Mammary epithelial cell (primary cell): ENCODE measurements at places on chromosomes 7 and 10. TPM values are rescaled to one million over a fixed set of nuclear protein-coding genes. Genes with fewer than 3 reads are reported as not detected.

GRCh38 chr10:96850825-96851224 is 18.7 kb downstream of the LCOR start:
- peak; percentile 72 for DNase-seq

- DNase-seq = peak; percentile 12
These were observed 955.6 kb downstream of the GATA3 start for GRCh38 chr10:9010093-9010492.

Gene CALHM2
- 4.8 TPM for total RNA-seq

- DNase-seq = peak; percentile 93
These were observed 115.0 kb upstream of the AFAP1L2 start for GRCh38 chr10:114519306-114519669.

DNA sequence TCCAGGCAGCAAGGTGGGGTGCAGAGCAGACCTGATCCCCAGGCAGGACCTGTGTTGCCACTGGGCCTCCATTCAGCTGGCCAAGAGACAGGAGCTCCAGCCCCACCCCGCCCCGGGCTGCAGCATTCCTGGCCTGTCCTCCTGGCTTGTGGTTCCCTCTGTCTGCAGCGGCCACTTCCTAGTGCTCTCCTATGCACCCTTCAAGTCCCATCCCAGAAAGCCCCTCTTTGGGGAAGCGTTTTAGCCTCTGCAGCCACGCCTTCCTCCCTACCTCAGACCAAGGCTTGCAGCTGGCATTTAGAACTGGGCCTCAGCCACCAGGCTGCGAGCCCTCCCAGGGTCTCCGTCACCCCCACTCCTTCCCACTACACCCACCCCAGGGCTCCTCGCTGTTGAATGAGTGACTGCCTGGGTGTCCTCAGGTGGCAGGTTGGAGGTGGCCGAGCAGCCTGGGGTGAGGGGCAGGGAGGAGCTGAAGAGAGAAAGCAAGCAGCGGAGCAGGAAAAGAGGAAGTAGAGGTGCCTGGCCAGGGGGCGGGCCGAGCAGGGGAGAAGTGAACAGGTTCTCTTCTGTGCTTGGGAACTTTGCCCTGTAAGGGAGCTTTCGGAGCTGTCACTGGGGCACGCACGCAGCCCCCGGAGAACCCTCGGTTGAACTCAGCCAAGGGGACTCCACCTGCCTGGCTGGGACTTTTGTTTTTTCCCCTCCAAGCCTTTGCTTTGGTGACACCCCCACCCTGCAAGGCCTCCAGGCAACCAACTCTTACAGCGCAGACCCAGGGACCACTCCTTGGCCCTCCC is 109.1 kb upstream of the TNRC18 start:
- DNase-seq = no peak

Gene OR9A2
- total RNA-seq = not detected in 2 replicates

Gene GPR15LG
- total RNA-seq = not detected in 2 replicates

- DNase-seq = peak; percentile 24
These were observed 84.3 kb upstream of the PHF14 start for GRCh38 chr7:10889266-10889898.

Gene OPN4
- not detected in 2 replicates for total RNA-seq

GRCh38 chr10:86654411-86655172 is at the start of gene OPN4:
TSS of gene OPN4 (plus strand) at chr10:86654547. CDS start at chr10:86654784, 237 bp downstream.
- no peak for DNase-seq

DNA sequence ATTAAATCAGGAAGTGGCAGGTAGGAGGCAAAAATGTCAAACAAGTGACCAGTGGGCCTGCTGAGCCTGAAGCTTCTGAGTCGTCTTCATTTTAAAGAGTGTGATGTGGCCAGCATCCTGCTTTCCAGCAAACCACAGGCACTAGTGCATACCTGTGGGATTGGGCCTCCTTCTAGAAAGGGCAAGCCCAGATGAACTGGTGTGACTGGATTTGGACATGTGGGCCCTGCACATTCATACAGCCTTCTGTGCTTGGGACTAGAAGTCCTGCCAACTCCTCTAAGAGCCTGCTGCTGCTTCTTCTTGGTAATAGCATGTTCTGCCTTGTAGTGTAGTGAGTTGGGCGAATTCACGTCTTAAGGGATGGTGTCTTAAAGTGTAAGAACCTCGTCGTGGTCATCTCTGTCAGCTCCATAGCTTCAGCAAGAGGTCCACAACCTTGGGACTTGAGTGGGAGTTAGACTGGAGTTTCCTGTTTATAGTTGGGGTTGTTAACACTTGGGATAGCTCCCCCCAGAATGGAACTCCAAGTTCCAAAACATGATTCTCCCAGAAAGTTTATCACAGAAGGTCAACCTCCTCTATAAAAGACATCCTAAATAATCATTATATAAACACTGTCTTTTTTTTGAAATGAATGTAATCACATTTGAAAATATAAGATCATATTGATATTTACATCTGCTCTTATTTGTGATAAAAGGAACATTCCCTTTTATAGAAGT is 11.2 kb downstream of the BMPER start:
- DNase-seq = peak; percentile 55

DNA sequence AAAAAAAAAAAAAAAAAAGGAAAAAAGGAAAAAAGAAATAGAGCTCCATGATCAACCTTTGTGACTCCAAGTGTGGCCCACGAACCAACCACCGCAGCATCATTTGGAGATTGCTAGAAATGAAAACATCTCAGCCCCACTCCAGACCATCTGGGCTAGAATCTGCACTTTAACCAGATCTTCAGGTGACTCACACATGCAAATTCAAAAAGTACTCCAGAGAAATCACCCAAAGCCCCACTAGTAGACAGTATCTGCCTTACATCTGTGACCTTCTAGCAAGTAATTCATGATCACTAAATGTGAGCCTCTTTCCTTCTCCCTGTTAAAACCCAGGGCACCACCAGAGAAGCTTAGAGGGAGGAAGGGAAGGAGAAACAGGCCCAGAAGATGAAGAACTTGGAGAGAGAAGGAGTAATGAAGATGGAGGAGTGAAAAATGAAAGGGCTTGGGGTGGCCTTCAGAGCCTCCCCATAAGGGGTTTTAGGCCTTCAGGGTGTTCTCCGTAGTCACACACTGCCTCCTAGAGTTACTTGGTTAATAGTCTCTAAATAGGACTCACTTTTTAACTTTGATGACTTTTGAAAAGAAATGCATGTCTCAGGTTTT is 94.0 kb downstream of the SLC37A3 start:
- peak; percentile 2 for DNase-seq
